Activated naive CD8-positive, alpha-beta T cell treated with anti-CD3 and anti-CD28 coated beads, Interleukin-2, amount 10 ng/mL, durations not matched to agents 7 days and 5 days (primary cell): ENCODE measurements at places on chromosomes 5 and 9. TPM values are rescaled to one million over a fixed set of nuclear protein-coding genes. Genes with fewer than 3 reads are reported as not detected.

GRCh38 chr5:80759866-80760577 is 105.2 kb upstream of the DHFR start:
- DNase-seq, result no peak

The ACOT12 gene
- total RNA-seq, result not detected

DNA sequence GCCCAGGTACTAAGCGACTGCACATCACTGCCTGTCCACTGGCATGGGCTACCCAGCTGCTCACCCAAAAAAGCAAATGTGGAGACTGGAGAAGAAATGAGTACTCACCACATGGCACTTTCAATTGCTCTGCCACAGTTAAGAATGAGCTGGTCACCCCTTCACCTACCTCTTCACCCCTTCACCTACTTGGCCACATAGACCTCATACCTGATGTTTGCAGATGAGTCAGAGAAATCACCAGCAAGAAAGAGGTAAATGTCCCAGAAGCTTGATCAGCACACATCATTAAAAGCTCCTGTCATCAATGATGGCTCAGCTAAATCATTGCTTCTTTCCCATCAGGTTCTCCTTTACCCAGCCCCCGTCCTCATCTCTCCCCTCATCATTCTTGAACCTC is 7.6 kb upstream of the PRUNE2 start:
- DNase-seq, result no peak

- DNase-seq, result no peak
Measured at GRCh38 chr5:65015767-65016166, 247.0 kb downstream of the CWC27 start.

DNA sequence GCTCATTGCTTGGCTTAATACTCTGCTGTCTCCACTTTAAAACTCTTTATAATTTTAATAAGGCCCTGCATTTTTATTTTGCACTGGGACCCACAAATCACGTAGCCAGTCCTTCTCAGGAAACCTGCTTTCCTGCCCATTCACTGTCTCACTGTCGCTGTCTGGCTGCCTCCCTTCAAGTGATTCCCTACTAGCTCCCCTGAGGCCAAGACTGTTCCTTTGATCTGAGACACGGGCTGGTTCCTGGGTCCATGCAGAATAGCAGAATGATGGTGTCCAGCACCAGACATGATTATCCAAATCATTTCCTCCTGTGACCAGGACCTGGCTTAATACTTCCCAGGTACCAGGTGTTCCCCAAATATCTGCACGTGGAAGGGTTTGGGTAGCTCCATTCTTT is 597.1 kb upstream of the KLF4 start:
- DNase-seq, result no peak

DNA sequence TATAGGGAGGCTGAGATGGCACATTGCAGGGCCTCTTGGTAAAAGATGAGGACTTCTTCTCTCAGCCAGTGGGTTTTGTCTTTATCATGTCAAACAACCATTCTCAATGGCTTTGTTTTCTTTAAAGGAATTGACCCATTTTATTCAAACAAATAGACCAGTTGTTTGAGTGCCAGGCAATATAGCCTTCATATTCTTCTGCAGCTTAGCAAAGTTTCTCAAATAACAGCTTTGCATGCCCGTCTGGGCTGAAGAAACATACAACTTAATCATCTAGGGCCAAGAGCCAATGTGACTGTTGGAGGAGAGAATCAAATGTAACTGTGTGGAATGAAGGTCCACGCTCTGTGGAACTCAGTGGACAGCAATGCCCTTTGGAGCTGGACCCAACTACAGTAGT is 57.4 kb upstream of the ADRA1B start:
- no peak for DNase-seq

GRCh38 chr5:23284656-23285055 is 222.8 kb upstream of the PRDM9 start:
- no peak for DNase-seq

DNA sequence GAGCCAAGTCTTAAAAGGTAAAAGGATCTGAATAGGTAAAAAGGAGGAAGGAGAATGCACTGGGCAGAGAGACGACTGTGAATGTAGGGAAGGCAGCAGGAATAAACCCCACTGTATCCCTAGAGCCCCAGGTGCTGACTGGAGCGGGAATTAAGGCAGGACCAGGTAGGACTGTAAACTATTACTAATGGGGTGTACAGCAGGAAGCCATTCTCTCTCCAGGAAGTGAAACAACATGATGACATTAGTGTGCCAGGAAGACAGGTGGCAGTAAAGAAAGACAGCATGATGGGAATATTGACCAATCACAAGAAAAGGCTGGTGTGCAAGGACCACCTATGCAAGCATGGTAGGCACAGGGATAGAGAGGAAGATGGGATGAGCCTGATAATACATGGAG is 433.0 kb downstream of the DNAH5 start:
- DNase-seq, result no peak

The CCL21 gene
- not detected for total RNA-seq

The JAKMIP2 gene
- total RNA-seq, result 4.9 TPM

The SLCO4C1 gene
- 0.40 TPM for total RNA-seq

DNA sequence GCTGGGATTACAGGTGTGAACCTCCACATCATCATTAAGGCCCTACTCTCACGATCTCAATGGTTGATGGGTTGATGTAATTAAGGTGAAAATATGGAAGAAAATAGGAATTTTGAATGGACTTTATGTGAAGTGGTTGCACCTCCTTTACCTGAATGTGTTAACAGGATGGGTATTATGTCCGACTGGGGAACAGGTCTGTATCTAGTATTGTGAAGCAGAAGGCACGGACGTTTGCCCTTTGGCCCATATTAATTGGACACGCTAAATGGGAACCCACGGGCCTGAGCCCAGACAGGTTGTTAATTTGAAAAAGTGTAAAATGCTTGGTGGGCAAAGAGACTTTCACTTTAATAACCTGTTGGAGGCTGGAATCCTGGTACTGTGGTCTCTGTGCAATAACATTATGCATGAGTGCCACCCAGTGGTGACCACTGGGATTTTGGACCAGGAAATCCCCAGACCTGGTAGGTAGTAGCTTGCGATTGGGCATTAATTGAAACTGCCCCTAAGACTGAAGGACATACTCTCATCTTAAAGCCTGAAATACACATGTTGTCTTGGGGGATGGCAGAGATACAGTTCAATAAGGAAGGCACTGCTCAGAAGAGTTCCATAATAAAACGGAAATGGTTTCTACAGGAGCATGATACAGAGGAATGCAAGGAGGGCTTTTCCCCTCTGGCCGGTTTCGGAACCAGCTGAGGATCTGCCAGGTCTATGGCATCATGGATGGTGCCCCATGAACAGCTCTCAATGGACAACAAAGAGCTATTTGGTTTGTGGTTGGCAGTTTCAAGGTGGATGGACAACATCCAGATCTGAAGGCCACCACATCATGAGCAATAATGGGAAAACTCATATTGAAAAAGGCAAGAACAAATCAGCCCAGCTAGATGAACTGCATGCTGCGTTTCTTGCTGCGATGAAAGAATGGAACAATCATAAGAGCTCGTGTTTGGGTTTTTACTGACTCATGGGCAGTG is 26.2 kb upstream of the BICD2 start:
- peak; percentile 74 for DNase-seq

The MFAP3 gene
- 26.0 TPM for total RNA-seq

- no peak for DNase-seq
Measured at GRCh38 chr5:98292496-98292895, 481.0 kb upstream of the RGMB start.

GRCh38 chr9:123544007-123544827 is 188.2 kb downstream of the CRB2 start:
- no peak for DNase-seq

DNA sequence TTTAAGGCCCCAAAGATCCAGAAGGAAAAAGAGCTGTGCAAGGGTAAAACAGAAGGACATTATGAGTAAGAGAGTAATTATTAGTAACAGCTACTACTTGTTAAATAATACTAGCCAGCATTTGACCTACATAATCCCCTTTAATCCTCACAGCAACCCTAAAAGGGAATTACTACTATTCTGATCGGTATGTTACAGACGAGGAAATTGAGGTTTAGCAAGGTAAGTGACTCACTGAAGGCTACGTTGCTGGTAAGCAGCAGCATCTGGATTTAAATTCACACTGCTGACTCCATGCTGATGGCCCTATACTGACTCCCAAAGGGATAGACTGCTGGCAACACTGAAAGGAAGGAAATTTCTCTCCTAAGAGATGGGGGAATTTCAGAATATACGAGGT is 3.7 kb upstream of the FSD1L start:
- no peak for DNase-seq

DNA sequence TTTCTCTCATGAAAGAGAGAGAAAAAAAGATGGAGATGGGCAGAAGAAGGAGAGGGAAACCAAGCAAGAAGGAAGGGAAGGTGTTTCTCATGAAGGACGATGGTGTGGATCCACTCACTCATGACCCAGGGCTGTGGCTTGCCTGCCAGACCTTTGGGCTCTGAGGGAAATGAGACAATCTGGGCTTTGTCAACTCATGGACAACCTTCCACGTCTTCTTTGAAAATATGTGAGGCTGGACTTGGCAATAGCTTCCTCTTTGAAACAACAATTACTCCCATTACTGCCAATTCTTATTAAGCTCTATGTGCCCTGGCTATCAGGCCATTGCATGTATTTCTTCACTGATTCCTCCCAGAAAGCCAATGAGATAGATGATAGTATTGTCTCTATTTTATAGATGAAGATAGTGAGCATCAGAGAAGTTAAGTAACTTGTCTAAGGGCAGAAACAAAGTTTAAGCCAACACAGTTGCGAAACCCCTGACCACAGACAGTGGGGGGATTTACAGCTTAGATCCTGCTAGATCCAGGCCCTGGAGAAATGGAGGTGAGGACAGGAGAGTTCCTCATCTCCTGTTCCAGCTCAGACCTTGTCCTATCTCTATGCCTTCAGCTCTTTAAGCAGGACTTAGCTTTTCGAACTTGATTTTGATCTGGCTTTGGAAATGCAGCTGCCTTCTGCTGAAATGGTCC is 132.4 kb downstream of the GCNT1 start:
- DNase-seq, result no peak

DNA sequence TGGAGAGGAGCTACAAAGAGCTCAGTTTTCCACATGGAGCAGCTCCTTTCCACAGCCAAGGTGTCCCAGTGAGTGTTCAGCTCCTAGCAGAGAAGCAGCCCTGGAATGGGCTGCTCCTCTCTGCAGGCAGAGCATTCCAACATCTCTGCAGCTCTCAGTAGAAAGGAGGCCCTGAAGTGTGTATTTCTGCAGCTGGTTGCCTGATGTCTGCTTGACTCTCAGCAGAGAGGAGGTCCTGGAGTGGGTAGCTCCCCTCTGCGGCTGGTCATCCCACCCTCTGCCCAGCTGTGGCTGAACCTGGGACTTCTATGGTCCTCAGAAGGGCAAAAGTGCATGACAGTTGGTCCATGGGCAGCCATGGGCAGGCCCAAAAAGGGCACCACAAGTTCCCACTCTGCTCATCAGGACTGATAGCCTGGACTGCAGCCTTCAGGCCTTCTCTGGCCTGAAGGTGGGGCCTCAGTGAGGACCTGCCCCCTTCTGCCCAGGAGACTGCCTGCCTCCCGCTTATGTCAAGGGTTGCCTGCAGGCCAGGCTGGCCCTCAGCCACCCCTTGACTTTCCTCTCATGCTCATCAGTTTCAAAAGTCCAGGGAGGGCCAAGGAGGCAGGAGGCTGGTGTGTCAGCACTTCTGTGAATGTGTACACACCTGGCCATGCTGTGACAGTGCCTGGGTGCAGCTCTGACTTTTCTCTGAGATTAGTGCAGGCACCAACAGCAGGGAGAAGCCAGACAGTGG is 605.9 kb upstream of the FAM174A start:
- DNase-seq, result no peak

DNA sequence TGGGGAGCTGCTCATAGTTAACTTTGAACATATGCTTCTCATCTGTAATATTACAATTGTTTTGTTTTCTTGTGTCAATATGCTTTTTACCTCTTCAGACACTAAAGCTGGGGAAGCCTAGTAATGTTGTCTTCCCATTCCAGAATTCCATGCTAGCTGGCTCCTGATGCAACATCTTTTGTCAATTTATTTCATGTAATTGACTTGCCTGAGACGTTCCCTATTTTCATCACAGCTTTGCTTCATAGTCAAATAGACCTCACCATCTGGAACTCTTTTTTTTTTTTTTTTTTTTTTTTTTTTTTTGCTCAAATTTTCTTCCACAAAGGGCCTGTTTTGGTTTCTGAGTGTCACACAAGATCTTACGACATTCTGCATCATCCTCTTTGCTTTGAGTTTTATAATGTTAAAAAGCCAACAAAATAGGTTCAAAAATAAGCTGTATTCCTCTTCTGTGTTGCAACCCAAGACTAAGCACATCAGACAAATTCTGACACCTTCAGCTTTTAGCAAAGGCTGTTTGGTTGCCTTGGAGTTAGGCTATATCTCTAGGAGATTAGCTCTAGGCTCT is 235.2 kb downstream of the NR3C1 start:
- no peak for DNase-seq

The INSL4 gene
- not detected for total RNA-seq

The ZDHHC11B gene
- 2.4 TPM for total RNA-seq

The C9orf153 gene
- 0.30 TPM for total RNA-seq

The RAD17 gene
- total RNA-seq, result 28.2 TPM

DNA sequence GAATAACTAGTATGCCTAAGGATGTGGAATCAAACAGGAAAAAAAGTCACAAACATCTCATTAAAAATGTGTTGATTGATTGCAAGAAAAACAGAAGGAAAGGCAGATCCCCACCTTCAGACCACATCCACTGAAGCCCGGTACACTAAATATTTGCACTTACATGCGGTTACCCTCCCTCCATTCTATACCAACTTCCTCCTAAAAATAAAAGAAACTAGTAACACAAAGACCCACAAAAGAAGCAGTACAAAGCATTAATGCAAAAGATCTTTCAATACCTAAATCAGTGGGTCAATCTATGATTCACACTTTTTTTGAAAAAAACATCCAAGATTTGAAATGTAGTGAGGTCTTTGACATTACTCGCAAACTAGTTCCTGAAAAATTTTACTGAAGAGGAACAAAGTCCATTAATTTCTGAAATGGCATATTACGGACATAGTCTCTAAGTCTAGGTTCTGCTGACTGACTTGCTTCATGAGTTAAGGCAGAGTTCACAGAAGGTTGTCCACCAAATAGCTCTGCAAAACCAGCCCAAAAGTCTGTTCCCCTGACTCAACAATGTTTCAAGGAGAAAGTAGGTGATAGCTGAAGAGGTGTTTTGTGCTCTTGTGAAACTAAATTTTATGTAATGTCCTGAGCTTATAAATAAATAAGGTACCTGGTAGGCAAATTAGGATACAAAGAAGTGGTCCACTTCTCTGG is 100.7 kb downstream of the PAM start:
- no peak for DNase-seq

DNA sequence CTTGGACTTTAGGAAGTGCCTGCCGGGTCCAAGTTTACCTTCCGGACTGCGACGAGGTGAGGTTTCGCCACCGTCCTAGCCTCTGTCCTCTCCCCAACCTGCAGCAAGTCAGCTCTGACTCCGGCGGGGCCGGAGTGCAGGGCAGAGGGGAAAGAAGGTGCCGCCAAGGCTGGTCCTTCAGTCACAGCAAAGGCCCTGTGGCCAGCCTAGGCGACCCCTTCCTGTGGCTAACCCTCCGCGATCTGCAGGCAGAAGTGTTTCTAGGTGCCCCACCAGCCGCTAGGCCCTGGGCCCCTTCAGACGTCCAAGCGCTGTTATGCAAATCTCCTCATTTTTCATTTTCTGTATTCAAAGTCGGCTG is 11.1 kb upstream of the NKX2-5 start:
- no peak for DNase-seq
